Suppressor macrophage treated with lipopolysaccharide for 4 hours (primary cell): ENCODE measurements at places on chromosomes 6 and 20.

DNA sequence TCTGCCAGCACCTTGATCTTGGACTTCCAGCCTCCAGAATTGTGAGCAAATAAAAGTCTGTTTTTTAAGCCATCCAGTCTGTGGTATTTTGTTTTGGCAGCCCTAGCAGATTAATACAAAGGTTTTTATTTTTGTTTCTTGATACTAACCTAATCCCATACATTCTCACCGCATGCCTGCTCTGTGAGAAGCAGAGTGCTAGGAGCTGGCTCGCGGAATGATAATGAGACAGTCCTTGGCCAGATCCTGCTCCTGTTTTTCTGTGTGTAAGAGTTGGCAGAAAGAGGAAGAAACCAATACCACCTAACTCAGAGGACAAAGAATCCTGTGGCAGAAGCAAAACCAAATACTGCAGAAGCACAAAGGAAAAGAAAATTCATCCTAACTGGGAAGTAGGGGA is 82.6 kb downstream of the KIF16B start:
- no peak for DNase-seq

GRCh38 chr6:65790666-65791065 is 83.6 kb upstream of the EYS start:
- no peak for DNase-seq

GRCh38 chr6:110410511-110410910 is 4.9 kb downstream of the DDO start:
- peak; percentile 50 for DNase-seq

- DNase-seq: no peak
These were observed 130.4 kb downstream of the PLG start for GRCh38 chr6:160832422-160832821.

DNA sequence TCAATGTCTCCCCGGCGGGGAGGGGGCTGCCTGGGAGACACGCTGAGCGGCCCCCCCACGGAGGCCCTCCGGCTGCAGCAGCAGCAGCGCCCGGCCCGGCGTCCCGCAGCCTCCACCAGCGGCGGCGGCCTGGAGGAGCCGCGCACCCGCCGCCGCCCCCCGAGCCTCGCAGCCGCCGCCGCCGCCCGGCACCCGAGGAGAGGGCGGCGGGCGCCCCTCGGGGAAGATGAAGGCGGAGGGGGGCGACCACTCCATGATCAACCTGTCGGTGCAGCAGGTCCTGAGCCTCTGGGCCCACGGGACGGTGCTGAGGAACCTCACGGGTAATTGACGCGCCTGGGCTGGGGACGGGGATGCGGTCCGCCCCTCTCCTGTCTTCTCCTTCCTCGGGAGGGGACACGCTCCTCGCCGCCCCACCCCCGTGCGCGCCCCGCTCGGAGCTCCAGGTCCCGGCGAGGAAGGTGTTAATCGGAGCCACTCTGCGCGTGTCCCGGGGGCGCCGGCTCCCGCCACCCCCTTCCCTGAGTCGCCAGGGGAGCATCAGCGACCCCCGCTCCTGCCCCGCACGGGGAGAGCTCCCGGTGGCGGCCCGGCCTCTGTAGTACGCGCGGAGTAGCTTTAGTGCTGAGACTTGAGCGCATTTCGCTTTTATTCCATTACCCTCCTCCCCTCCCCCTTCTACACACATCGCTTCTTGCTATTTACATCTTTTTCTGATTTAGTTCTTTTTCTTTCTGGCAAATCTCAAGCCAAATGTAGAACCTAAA is 686 bp downstream of the TMEM170B start:
- DNase-seq: no peak

DNA sequence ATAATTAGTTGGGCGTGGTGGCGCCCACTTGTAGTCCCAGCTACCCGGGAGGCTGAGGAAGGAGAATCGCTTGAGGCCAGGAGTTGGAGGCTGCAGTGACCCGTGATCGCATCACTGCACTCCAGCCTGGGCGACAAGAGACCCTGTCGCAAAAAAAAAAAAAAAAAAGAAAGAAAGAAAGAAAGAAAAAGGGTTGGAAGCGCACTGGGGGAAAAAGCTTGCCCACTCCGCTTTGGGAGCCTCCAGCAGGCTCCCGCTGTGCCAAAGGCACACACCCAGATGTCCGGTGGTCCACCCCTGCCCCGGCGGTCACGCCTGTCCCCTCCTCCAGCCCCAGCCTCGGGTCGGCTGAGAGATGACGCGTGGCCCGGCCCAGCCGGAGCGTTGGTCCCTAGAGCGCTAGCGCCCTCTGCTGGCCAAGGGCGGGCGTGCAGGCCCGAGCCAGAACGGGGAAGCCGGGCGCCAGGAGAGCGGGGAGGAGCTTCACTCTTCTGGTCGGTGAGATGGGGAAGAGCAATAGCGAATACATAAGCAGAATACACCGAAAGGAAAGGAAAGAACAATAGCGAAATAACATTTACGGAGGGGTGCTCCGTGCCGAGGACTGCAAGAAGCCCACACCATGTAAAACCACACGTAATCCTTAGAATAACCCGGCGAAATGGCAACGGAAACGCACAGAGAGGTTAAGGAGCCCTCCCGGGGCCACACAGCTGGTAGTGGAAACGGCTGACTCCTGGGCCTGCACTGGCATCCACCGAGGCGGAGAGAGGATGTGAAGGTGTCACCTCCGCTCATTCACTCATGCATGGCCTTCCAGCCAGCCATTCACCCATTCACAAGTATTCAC is 41.7 kb downstream of the UBE2V1 start:
- DNase-seq: peak; percentile 95

GRCh38 chr20:6008254-6008653 is 45.6 kb downstream of the LRRN4 start:
- DNase-seq: peak; percentile 92

- DNase-seq: peak; percentile 86
These were observed 5.1 kb downstream of the DEF6 start for GRCh38 chr6:35302604-35303241.

- peak; percentile 46 for DNase-seq
These were observed 78.5 kb downstream of the FARS2 start for GRCh38 chr6:5339786-5340185.

- no peak for DNase-seq
These were observed 260.7 kb upstream of the MAN1A1 start for GRCh38 chr6:119610265-119610664.

GRCh38 chr20:21033817-21034216 is 72.3 kb downstream of the LINC00237 start:
- no peak for DNase-seq

DNA sequence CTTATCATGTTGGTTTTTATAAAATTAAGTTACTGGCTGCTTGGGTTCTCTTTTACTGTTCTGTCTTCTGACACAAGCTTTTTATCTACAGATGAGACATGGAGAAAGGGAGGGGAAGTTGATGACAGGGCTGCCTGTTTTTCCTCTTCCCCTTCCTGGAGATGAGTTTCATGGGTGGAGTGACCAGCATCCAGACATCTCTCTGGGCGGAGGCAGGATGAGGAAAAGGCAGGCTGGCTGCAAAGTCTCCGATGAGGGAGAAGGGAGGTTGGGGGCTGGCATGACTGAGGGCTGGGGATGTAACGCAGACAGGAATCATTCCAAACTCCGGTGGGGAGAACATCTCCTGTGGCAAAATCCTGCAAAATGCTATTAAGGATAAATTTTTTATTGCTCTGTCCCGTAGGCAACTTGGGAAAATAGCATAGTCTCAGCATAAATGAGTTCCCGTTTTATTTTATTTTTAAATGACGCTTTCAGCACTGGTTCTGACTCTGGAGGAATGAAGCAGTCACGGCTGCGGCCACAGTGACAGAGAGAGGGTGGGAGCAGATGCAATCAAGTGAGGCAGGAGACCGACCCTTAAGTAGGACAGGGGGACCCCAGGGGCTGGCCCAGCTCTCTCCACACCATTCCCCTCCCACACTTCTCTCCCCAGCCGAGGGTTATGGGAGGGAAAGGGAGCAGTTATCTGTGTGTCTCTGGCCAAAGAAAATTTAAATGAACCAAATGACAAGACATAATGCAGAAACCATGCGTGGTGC is 108.8 kb upstream of the PMEPA1 start:
- no peak for DNase-seq

- DNase-seq: no peak
These were observed 64.0 kb upstream of the LRRC1 start for GRCh38 chr6:53730767-53731166.

DNA sequence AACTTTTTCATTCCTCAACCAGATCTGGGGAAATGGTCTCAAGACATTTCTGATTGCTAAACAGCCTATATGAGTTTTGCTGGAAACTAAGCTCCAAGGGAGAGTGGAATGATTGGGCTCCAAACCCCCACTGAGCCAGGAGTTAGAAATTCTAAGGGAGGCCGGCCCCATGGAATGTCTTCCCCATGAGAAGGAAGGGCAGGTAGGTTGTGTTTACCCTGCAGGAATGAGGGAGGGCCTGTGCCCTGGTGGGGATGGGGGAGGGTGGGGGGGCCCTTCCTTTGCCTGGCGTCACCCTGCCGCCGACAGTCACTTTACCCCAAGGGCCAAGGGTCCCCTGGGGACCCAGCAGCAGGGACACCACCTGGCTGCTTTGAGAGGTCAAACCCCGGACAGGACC is 298.9 kb downstream of the TFAP2C start:
- no peak for DNase-seq

- DNase-seq: no peak
These were observed 975 bp downstream of the SIRT5 start for GRCh38 chr6:13575377-13575775.

DNA sequence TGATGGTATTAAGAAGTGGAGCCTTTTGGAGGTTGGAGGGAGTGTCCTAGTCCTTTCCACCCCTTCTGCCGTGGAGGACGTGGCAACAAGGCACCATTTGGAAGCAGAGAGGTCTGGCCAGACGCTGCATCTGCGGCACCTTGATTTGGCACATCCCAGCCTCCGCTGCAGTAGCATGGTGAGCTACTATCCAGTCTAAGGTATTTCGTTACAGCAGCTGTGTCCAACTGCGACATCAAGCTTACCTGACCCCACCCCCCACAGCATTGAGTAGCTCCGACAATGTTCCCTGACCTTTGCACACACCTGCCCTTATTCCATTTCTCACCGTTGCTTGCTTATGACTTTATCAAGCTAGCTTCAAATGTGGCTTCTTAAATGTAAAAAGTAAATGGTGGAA is 29.8 kb upstream of the SYNJ2 start:
- no peak for DNase-seq

- DNase-seq: no peak
These were observed 67.3 kb upstream of the CCN6 start for GRCh38 chr6:111986651-111987050.

DNA sequence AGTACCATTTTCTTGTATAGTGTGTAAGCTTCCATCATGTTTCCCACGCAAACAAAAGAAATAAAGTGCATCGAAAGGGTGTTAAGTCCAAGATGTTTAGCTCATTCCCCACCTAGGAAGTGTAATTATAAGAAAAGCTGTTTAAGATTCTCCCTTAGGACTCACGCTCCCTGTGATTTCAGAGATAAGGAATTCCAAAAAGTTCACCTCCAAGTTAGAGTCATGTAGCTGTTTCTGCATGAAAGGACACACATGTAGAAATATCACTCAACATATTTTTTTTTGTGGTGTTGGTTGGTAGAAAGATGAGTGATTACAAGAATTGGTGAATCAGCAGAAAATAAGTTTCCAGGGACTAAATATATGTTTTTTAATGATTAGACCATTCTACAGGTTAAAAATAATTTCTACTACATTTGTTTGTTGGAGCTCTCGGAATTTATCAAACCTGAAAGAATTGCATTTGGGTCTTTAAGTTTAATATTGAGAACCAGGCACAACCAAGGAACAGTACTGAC is 10.4 kb downstream of the OPN5 start:
- no peak for DNase-seq

- peak; percentile 98 for DNase-seq
These were observed 68.5 kb downstream of the MRPL14 start for GRCh38 chr6:44058617-44059358.

- peak; percentile 12 for DNase-seq
These were observed at the start of gene LAMA4 for GRCh38 chr6:112253841-112254816. Gene LAMA4 (minus strand): TSS chr6:112254567. CDS start chr6:112254150, 417 bp downstream.

DNA sequence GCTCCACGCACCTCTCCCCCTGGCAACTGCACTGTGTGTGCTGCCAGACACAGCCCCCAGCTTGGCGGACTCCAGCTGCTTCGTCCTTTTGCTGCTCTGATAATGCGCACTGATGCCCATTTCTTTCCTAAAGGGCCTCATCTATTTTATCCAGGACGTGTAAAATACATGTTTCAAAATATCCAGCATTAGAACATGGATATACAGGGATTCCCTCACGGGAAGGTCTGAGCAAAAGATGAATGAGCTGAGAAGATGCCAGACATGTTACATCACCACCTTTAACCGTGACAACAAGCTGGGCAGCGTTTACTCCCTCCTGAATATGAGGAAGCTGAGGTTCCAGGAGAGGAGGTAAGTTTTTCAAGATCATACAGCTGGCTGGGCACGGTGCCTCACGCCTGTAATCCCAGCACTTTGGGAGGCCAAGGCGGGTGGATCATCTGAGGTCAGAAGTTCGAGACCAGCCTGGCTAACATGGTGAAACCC is 32.8 kb downstream of the TNXB start:
- no peak for DNase-seq

GRCh38 chr6:155366325-155366724 is 52.0 kb upstream of the TFB1M start:
- DNase-seq: no peak

DNA sequence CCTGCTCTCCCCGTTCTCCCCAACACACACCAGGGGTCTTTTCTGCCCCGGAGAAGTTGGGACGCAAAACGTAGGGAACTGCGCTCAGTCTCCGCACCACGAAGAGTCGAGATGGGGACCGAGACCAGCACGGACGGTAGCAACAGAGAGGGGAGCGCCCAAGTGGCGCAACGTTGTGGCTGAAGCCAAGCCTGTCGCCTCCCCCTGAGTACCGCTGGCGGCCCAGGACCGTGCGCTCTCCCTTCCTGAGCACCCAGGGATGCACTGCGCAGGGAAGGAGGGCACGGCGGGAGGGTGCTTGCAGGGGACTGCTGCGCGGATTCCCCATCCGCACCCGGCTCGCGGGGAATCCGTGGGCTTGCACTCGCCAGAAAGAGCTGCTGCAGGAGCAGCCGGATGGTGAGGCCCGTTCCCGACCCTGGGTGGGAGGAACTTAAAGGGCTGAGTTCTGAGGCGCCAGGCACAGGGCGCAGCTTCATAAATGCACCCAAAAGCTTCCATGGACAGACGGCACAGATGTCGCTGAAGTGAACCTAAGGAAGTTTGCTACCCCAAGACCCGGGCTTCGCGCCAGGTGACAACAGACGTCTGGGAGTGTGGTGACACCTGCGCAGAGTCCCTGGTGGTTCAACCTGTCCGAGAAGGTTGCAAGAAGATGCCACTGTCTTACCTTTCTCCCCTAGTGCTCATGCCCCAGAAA is 178.7 kb downstream of the TBXT start:
- DNase-seq: no peak

DNA sequence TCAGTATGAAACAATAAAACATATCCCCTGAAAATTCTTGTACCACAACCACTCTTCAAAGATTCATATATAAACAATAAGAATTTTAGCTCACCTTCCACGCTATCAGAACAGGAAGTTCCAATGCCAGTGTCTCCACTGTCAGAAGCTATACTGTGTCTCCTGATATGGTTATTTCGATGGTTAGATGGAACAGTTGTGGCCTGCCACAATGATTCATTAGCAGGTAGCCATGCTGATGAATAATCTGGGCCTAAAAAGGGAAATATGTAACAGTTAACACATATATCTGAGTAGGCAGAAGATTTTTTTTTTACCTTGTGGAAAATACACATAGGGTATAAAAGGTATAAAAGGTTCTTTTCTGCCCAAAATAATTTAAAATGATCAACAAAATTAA is 19.0 kb downstream of the CEP85L start:
- no peak for DNase-seq

GRCh38 chr6:140538926-140539325 is 1164.5 kb upstream of the CITED2 start:
- DNase-seq: no peak
